ENCODE measurements at places on chromosomes 1 and 21. TPM values are rescaled to one million over a fixed set of nuclear protein-coding genes. Genes with fewer than 3 reads are reported as not detected.

CELSR2 gene
- 97.1 TPM for total RNA-seq

SNX7 gene
- total RNA-seq = 17.5 TPM

TMEM81 gene
- 5.4 TPM for total RNA-seq

FAM167B gene
- 1.5 TPM for total RNA-seq

DNA sequence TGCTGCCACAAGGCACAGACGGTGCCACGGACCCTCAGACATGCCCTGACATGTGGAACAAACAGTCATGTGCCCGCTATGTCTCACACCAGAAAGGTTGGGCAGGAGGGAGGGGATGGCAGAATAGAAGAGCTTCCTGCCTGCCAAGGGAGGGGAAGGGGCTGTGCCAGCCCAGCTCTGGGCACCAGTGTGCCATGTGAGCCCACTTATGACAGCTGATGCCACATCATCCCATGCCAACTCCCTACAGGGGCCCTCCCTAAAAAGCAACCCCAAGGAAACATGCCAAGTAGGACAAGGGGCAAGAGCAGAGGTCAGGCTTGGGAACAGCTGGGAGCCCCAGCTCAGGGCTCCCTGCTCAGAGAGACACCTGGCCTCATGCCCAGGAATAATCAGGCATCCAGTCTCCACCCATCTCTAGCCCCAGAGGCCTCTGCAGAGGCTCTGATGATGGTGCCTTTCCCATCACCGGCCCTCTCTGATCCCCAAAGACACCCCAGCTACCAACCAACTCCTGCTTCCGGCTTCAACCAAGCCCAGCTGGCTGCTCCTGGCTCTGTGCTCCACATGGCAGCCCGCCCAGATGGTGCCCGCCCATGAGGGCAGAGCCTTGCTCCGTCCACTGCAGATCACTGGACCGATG is 10.3 kb downstream of the ADGRB2 start:
- DNase-seq = no peak

DNA sequence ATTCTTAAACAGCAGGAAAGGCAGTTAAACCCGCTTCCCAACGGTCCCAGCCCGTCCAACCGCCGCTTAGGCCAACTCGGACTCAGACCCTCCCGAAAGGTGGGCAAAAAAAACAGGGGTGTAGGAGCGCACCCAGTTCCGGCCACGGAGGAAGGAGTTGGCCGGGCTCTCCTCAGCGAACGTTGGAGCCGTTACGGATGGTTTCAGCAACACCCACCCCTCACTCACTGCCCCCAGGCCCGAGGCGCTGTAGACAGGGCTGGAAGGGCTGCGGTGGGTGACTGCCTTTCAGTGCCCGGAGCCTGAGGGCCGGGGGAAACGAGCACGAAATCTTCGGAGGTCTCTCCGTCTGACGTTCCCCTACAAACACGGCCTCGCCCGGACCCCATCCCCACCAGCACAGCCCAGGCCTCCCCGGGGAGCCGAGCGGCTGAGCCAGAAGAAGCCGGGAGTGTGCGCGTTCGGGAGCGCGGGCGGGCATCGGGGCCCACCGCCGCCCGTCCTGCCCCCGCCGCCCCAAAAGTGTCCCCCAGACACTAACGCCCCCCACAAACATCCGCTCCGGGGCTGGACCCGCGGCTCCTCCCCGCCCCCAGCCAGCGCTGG is 1.3 kb downstream of the KDM5B start:
- peak; percentile 27 for DNase-seq

GRCh38 chr1:38004284-38005108 is 818 bp downstream of the FHL3 start:
- DNase-seq = no peak

DNA sequence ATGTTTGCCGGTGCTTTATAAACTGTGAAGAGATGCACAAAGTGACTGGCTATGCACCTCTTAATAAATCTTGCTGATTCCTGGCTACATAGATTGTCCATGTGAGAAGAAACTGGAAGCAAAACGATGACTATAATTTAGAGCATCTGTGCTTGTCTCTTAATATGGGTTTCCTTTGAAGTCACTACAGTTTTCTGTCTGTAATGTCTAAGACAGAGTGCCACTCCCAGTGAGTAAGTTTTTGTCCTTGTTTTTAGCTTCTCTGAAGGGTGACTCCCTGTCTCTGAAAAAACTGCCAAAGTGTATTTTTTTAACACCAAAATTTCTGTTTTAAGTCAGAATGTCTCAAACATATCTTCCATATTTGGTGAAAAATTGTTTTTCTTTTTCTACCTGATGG is 175.1 kb downstream of the FASLG start:
- no peak for DNase-seq

DNA sequence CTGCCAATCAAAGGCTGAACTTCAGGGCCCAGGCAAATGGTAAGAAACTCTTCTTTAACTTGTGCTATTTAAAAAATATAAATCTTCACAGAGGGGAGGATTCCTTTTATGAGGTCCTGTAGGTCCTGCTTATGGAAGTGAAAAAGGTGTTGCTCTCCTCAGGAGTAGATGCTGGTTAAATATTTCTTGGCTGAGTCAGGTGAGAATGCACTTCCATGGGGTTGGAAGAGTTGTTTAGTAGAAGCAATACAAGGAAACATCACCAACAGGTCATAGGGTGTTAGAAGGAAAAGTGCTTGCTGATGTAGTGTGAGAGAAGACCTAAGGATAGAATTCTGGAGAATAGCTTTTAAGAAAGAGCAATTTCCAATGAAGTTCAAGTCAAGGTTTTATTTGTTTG is 42.2 kb upstream of the ATP1A1 start:
- no peak for DNase-seq

DNA sequence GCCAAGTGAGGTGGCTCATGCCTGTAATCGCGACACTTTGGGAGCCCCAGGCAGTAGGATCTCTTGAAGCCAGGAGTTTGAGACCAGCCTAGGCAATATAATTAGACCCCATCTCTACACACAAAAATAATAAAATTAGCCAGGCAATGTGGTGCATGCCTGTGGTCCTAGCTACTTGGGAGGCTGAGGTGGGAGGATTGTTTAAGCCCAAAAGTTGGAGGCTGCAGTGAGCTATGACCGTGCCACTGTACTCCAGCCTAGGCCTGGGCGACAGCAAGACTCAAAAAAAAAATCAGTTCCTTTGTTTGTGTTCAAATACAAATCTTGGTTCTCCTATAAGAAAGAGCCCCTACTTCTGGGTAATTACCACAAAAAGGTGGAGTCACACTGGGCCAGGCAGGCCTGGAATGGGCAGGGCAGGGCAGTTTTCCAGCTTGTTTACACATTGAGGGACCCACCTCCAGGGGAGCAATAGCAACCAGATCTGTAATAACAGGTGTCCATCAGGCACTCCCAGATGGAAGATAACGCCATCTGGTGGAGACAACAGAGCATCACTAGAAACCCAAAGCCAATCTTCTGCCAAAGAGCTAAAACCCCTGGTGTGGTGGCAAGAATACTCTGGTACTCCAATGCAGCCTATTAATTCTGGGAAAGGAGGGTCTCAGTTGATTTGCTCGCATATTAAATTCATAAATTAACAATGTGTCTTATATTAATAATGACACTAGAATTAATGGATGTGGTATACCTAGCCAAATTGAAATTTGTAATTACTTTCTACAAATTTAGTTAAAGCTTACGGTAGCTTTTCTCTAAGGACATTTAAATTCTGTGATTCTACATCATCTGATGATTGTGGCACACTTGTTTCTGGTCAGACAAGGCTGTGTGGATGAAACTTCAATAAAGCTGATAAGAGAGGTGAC is 13.2 kb downstream of the PPP1R15B start:
- peak; percentile 44 for DNase-seq

GRCh38 chr1:17120481-17120877 is 1.2 kb upstream of the PADI2 start:
- no peak for DNase-seq

GRCh38 chr1:208387908-208388811 is 144.0 kb upstream of the PLXNA2 start:
- DNase-seq = no peak

DNA sequence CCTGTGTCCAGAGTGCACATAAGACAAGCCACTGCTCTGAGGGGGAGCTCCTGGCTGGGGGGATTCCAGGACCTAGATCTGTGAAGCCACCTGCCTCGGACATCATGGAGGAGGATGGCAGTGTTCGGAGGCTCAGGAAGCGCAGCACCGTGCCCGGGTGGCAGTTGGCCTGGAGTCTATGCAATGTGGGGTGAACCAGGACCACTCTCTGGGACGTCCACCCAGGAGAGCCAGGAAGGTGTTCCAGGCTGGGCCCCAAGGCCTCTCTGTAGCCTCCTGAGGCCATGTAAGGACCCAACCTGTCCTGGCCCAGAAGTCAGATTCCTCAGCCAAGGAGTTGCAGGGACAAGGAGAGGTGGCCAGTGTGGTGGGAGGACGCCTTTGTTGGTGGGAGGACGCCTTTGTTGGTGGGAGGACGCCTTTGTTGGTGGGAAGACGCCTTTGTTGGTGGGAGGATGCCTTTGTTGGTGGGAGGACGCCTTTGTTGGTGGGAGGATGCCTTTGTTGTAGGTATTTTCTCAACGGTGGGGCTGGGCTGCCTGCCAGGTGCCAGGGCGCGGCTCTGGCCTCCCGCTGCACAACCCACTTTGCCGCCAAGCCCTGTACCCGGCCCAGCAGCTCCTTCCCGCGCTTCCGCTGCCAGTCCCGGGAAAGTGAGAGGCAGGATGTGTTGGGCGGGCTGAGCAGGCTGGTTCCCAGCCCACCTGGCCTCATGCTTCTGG is 30.6 kb upstream of the BMP8B start:
- no peak for DNase-seq

- no peak for DNase-seq
These were observed 6.2 kb upstream of the SPRR2F start for GRCh38 chr1:153119491-153119971.

GRCh38 chr1:62068978-62069377 is 125.7 kb upstream of the L1TD1 start:
- no peak for DNase-seq

- no peak for DNase-seq
These were observed 26.6 kb downstream of the S100A10 start for GRCh38 chr1:151967091-151967490.

DNA sequence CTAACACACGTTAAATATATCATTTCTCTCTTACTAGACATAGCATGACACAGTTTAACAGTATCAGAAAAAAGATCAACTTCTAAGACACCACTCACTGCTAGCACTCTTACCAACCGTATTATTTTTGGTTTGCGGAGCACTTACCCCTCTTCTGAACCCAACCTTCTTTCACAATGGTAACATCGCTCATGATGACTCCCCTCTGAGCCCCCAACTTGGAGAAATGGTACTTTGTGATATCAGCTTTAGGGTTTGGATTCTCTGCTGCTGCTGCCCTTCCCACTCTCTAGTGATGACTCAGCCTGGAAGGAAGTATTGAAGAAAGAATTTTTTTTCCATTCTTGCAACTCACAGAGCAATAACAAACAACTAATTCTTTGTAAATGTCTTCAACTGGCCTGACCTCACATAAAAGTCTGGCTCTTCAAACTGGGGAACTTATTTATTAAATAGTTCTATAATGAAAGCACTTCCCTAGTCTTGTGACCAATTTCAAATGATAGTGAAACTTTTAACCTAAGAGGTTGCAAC is 7.0 kb downstream of the AKT3 start:
- no peak for DNase-seq

GRCh38 chr1:84037758-84038611 is 39.1 kb upstream of the TTLL7 start:
- DNase-seq = no peak

DNA sequence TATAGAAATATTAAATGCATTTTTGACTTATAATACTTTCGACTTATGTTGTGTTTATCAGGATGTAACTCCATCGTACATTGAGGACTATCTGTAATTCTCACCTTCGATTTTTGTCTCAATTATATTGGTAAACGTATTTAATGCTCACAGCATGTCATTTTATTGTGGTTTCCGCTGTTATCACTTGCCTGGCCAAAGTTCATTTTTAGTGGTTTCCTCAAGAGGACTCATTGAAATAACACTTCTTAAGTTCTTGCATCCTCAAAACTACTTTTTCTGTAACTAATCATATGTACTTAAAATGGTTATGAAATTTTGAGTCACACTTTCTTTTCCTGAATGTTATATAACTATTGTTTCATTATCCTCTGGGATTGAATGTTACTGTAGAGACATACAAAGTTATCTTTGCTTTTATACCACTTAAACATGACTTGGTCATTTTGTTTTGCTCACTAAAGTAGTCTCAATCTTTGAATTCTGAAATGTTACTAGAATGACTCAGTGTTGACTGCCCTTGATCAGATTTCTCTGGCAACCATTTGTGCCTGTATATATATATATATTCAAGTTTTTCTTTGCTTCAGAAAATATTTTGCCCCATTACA is 289.6 kb upstream of the PROX1 start:
- DNase-seq = no peak

GRCh38 chr1:115726161-115726560 is 42.4 kb downstream of the CASQ2 start:
- no peak for DNase-seq

DNA sequence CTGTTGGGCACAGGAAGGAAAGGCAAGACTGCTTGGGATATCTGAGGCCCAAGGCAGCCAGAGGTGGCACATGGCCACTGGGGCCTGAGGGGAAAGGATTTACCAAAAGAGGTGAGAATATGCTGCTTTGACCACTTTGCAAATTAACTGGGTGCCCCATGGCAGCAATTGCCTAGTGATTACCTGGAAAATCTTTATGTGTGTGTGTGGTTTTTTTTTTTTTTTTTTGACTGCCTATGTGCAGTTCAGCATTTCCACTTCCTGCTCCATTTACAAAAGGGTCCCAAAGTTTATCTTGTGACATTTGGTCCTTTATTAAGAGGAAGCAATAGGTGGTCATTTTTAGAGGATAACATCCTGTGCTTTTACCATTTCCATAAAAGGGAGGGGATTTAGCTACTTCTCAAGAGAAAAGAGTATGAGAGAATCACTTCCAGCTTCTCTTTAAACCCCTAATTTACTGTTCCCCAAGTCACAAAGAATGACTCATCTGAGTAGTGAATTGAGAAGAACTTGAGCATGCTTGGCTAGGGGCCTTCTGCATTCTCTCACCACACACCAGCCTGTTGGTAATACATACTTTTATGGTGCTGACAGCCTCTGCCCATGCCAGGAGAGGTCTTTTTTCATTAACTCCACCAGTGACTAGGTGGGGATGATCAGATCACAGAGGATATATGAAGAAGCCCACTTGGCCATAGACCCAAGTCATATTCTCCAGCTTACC is 52.1 kb downstream of the SYDE2 start:
- no peak for DNase-seq

- no peak for DNase-seq
These were observed 65.6 kb downstream of the NTPCR start for GRCh38 chr1:233015965-233016364.

- no peak for DNase-seq
These were observed 59.8 kb upstream of the GNG12 start for GRCh38 chr1:67893126-67893495.

GRCh38 chr1:81554108-81554507 is 246.6 kb upstream of the ADGRL2 start:
- DNase-seq = no peak

- DNase-seq = no peak
These were observed 78.8 kb downstream of the PIK3CD start for GRCh38 chr1:9730096-9730901.
